Stimulated activated memory B cell treated with anti-CD40 and anti-IgM and Interleukin-4, amounts not matched to agents 10 μg/mL and 1 μg/mL and 100 μg/mL, for 72 hours (primary cell): ENCODE measurements at places on chromosomes 2 and 18.

DNA sequence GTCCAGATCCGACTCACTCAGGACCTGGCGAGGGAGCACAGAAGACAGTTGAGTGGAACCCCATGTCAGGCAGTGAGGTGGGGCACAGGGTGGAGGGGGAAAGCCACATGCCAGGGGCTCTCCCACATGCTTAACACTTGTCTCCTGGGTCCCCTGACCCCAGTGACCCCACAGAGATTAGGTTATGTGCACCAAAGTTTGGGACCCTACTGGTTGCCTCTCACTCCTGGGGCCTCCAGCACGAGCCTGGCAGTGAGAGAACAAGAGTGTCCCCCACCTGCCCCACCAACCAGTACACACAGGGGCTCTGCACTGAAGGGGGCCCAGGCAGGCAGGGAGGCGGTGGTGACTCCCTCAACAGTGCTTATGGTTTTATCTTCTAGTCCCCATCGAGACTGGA is 58.3 kb downstream of the CIB4 start:
- H3K27me3 ChIP-seq: peaks cover 79% of the 10 kb centered on the region
- H3K36me3 ChIP-seq: no peaks in the 10 kb centered on the region
- H3K27ac ChIP-seq: no peak overlapping the region
- H3K4me3 ChIP-seq: no peak overlapping the region
- no peaks in the 10 kb centered on the region for H3K4me1 ChIP-seq

DNA sequence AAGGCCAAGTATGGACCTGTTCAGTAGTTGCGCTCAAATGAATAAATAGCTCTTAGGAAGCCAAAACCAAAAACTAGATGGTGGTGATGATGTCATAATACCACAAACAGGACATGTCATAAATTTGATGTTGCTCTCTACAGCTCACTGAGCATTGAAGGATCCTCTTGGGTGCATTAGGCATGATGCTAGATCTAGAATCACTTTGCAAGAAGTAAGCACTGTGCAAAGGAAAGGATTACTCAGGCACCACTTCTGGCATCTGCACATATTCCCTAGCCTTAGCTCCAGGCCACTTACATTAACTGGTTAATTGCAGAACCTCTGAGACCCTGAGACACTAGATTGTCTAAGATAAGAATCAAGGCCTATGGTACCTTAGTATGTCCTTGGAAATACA is 58.0 kb downstream of the LRRTM1 start:
- H3K27ac ChIP-seq: no peak overlapping the region
- H3K4me1 ChIP-seq: no peaks in the 10 kb centered on the region
- no peak overlapping the region for H3K4me3 ChIP-seq
- no peaks in the 10 kb centered on the region for H3K36me3 ChIP-seq
- ATAC-seq: no peak

- H3K27ac ChIP-seq: peak overlapping the region; percentile 76
- H3K4me1 ChIP-seq: peaks cover 38% of the 10 kb centered on the region
- peaks cover 27% of the 10 kb centered on the region for H3K36me3 ChIP-seq
- no peaks in the 10 kb centered on the region for H3K27me3 ChIP-seq
- no peak overlapping the region for H3K4me3 ChIP-seq
Observed at GRCh38 chr2:202700075-202700901, 65.5 kb downstream of the FAM117B start.

DNA sequence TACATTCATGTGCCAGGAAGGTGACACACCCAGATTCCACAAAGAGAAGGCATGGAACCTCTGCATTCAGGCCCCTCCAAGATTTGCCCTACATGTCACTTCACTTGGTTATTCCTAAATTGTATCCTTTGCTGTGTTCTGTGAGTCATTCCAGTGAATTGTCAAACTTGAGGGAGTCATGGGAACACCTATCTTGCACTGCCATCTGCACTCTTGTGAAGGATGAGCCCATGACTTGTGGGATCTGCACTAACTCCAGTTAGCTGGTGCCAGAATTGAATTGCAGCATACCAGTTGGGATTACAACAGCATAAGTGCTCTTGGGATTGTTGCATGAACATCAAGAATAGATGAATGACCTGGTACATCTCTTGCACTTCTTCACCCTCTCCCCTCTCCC is 1288.0 kb upstream of the ZEB2 start:
- no peaks in the 10 kb centered on the region for H3K27me3 ChIP-seq
- ATAC-seq: peak; percentile 27
- H3K4me1 ChIP-seq: no peaks in the 10 kb centered on the region
- no peak overlapping the region for H3K4me3 ChIP-seq

DNA sequence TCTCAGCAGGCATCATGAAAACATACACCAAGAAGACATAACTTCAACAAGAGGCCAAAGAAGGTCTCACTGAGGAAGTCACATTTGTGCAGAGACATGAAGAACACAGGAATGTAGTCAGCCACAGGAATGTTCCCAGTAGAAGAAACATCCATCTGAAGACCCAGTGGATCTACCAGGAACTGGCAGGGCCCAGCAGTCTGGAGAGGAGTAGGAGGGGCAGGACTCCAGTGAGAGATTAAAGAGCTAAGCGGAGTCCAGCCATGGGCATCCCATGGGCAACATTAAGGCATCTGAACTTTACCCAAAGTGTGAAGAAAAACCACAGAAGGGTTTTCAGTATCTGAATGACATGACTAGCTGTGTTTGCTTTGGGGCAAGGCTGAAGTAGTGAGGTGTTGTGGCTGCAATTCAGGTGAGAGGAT is 103.1 kb downstream of the UPP2 start:
- peak; percentile 81 for ATAC-seq
- H3K4me3 ChIP-seq: no peak overlapping the region
- H3K27ac ChIP-seq: no peak overlapping the region
- H3K36me3 ChIP-seq: no peaks in the 10 kb centered on the region

GRCh38 chr2:163324677-163325076 is 411.1 kb downstream of the FIGN start:
- no peak for ATAC-seq
- no peak overlapping the region for H3K27ac ChIP-seq
- H3K27me3 ChIP-seq: no peaks in the 10 kb centered on the region
- H3K4me3 ChIP-seq: no peak overlapping the region

DNA sequence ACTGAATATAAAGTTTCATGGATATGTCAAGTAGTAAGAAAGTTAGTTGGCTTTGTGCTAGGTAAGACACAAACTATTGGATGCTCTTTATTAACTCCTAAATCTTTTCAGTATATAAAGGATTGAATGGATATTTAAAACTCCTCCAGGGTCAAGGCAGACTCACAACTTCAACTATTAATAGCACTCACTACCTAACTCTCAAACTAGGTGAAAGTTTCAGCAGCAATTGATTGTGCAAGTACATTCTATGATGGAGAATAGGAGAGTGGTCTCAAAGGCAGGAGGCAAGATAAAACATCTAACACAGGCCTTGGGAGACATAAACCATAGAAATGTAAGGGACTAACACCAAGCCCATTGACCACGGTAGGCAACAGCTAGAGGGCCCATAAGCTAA is 328.9 kb upstream of the CHAC2 start:
- no peaks in the 10 kb centered on the region for H3K27me3 ChIP-seq
- ATAC-seq: no peak
- no peaks in the 10 kb centered on the region for H3K36me3 ChIP-seq
- H3K4me3 ChIP-seq: no peak overlapping the region

- H3K27me3 ChIP-seq: no peaks in the 10 kb centered on the region
- no peak for ATAC-seq
- no peaks in the 10 kb centered on the region for H3K36me3 ChIP-seq
- no peaks in the 10 kb centered on the region for H3K4me1 ChIP-seq
- H3K27ac ChIP-seq: no peak overlapping the region
Observed at GRCh38 chr2:181178130-181178529, 197.7 kb downstream of the UBE2E3 start.

GRCh38 chr2:135202751-135203150 is 150.7 kb downstream of the RAB3GAP1 start:
- no peak overlapping the region for H3K4me3 ChIP-seq
- H3K27me3 ChIP-seq: no peaks in the 10 kb centered on the region
- H3K4me1 ChIP-seq: no peaks in the 10 kb centered on the region
- ATAC-seq: no peak

DNA sequence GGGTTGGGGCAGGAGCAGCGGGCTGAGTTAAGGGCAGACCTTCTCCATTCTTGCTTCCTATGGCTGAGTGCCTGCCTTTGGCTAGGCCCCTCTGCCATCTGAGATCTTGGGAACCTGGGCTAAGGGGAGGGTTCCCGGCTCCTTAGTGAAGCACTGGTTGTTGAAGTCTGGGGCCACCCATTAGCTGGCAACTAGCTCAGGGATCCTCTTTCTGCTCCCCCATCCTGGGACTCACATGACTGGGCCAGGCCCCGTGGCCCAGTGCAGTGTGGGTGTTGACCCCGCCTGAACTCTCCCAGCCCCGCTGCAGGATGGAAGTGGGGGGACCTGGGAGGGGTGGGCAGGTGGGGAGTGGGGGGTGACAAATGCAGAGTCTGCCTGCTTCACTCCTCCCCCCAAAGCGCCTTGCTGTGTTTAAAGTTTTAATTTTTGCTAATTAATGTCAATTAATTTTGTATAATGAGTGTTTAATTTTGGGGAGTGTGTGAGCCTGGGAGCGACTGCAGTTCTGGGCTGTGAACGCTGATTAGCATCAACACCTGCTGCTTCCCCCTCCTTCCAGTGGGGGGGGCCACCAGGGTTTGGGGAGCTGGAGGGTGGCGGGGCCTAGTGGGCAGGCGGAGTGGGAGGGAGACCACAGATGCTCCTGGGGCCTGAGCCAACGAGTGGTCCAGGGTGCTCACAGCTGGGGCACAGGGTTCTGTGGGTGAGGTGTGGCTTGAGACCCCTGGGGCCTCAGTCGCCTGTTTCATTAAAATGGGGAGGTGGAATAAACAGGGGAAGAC is 55.2 kb downstream of the EMX1 start:
- H3K27me3 ChIP-seq: no peaks in the 10 kb centered on the region
- no peak overlapping the region for H3K4me3 ChIP-seq

GRCh38 chr2:13030606-13031005 is 313.9 kb downstream of the TRIB2 start:
- ATAC-seq: no peak
- no peaks in the 10 kb centered on the region for H3K4me1 ChIP-seq
- H3K27ac ChIP-seq: no peak overlapping the region
- no peak overlapping the region for H3K4me3 ChIP-seq
- H3K27me3 ChIP-seq: peaks cover 13% of the 10 kb centered on the region

DNA sequence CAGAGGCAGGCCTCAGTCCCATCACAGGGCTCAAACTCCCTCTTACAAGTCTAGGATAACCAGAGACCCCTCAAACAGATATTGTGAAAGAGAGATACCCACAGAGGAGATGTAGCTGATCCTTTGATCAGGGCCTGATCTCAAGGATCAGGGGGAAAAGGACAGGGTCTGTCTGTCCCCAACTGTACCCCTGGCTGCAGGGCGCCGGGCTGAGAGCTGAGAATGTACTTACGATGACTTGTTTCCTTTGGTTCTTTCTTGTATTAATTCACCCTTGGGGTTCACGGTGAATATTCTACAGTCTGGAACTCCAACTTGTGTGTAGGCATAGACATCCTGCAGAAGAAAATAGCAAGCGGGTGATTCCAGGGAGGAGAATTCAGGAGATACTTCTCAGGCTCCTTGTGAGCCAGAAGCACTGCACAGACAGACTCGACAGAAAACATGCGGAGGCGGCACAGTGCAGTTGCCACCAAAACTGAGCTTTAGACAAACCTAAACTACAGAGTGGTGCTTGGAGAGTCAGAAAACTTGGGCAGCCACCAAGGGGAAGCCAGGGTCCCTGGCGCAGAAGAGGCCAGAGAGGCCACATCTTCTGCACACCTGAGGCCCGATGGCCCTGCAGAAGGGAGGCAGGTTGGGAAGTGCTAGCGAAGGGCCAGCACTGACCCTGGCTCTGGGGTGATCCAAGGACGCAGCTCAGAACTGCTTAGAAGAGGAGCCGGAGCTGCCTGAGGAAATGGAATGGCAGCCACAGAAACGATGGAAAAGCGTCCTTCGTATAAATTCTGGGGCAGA is 73.9 kb downstream of the EMILIN2 start:
- H3K27ac ChIP-seq: no peak overlapping the region
- H3K27me3 ChIP-seq: no peaks in the 10 kb centered on the region
- no peak for ATAC-seq
- no peak overlapping the region for H3K4me3 ChIP-seq
- peaks cover 27% of the 10 kb centered on the region for H3K4me1 ChIP-seq

- H3K27ac ChIP-seq: peak overlapping the region; percentile 28
- H3K4me1 ChIP-seq: peaks cover 12% of the 10 kb centered on the region
- peak; percentile 70 for ATAC-seq
Observed at GRCh38 chr2:9573013-9573720, 17.5 kb upstream of the ADAM17 start.

DNA sequence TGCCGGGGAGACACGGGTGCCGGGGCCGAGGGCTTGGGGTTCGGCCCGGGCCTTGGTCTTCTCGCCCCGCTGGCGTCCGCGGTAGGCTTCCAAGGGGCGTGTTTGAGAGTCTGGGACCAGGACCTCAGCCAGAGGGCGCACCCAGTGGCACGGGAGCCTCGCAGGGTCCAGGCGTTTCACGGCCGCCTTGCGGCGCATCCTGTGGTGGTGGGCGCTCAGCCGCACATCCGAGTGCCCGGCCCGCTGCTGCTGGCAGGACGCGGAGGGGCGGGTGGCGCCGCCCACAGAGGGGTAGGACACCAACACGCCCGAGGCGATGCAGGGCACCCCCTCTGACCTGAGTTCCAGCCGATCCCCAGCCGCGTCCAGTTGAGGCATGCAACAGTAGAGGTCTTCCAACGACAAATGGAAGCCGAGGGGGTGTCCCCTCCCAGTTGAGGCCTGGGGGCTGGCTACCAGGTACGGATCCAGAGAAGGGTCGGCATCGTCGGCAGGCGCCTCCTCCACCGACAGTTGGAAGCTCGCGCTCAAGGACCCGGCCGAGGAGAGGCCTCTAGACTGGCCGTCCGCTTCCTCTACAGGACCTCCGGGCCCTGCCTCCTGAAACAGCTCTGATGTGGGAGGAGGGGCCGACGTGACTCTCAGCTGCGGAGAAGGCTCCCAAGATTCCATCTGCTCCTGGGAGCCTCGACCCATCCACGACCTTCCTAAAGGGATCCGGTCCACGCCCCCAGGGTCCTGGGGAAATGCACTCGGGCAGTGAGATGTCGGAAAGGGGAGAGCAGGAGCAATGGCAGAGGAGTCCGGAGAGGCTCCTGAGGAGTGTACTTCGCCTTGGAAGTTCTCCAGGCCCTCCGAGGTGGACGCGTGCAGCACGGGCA is 6.3 kb downstream of the C2orf81 start:
- H3K27me3 ChIP-seq: no peaks in the 10 kb centered on the region
- H3K4me1 ChIP-seq: peaks cover 45% of the 10 kb centered on the region
- H3K4me3 ChIP-seq: peak overlapping the region; percentile 78
- H3K36me3 ChIP-seq: no peaks in the 10 kb centered on the region
- peak overlapping the region; percentile 11 for H3K27ac ChIP-seq

- no peak overlapping the region for H3K27ac ChIP-seq
- no peaks in the 10 kb centered on the region for H3K27me3 ChIP-seq
- no peak for ATAC-seq
- H3K4me3 ChIP-seq: no peak overlapping the region
- peaks cover 55% of the 10 kb centered on the region for H3K4me1 ChIP-seq
- H3K36me3 ChIP-seq: peaks cover 22% of the 10 kb centered on the region
Observed at GRCh38 chr2:45606796-45607195, 4.3 kb downstream of the SRBD1 start.

GRCh38 chr2:219517954-219518778 is 3.9 kb downstream of the ASIC4 start:
- no peak for ATAC-seq
- H3K27ac ChIP-seq: no peak overlapping the region
- H3K4me1 ChIP-seq: peaks cover 23% of the 10 kb centered on the region
- no peaks in the 10 kb centered on the region for H3K36me3 ChIP-seq
- H3K27me3 ChIP-seq: peaks cover 92% of the 10 kb centered on the region
